ENCODE measurements at places on chromosomes 13 and 19.

- peak; percentile 62 for DNase-seq
Observed at GRCh38 chr13:111114362-111115060, 599 bp upstream of the ARHGEF7 start.

GRCh38 chr13:76735641-76736040, 150.6 kb downstream of the KCTD12 start:
- no peak for DNase-seq

GRCh38 chr19:51293571-51294210, 17.8 kb upstream of the IGLON5 start:
- no peak for DNase-seq

- DNase-seq: no peak
Observed at GRCh38 chr13:106372199-106373155, 163.0 kb downstream of the EFNB2 start.

- DNase-seq: no peak
Observed at GRCh38 chr19:41098762-41099161, 10.5 kb downstream of the CYP2A13 start.

- DNase-seq: no peak
Observed at GRCh38 chr13:25352230-25352629, 19.5 kb upstream of the ATP8A2 start.

DNA sequence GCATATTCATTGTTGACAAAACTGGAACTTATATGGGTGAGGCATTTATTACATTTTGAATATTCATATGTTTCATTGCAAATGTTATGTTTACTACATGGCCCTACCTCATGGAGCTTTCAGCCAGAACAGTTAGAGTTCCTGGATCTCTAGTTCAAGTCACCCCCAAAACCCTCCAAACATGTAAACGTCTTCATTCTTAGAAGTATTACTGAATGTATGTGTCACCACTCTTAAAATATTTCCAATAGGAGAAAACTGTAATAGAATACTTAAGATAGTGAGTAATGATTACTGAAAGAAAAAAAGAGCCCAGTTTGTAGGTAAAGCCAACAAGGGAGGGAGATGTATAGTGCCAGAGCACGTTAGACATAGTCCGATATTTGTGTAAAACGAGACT, 23.5 kb downstream of the URI1 start:
- no peak for DNase-seq

- DNase-seq: no peak
Observed at GRCh38 chr13:73365681-73366080, 306.9 kb downstream of the KLF5 start.

- no peak for DNase-seq
Observed at GRCh38 chr13:42272804-42273175, 838 bp downstream of the AKAP11 start.

DNA sequence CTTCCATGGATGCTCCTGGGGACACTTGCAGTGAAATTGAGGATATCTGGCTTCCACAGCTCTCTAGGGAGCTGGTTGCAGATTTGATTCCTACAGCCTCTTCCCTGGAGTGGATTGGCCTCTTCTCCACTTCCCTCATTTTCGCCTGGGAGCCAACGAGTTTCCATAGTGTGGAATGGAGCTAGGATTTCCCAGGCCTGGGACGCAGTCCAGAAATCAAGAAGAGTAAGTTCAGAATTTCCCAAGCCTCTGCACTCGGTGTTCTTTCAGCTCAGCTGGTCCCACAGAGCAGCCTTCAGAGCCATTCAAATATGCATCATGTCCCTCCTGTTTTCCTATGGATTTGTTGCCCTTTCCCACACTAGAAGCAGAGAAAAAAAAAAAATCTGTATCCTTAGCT, 68.2 kb downstream of the RAP2A start:
- DNase-seq: no peak

DNA sequence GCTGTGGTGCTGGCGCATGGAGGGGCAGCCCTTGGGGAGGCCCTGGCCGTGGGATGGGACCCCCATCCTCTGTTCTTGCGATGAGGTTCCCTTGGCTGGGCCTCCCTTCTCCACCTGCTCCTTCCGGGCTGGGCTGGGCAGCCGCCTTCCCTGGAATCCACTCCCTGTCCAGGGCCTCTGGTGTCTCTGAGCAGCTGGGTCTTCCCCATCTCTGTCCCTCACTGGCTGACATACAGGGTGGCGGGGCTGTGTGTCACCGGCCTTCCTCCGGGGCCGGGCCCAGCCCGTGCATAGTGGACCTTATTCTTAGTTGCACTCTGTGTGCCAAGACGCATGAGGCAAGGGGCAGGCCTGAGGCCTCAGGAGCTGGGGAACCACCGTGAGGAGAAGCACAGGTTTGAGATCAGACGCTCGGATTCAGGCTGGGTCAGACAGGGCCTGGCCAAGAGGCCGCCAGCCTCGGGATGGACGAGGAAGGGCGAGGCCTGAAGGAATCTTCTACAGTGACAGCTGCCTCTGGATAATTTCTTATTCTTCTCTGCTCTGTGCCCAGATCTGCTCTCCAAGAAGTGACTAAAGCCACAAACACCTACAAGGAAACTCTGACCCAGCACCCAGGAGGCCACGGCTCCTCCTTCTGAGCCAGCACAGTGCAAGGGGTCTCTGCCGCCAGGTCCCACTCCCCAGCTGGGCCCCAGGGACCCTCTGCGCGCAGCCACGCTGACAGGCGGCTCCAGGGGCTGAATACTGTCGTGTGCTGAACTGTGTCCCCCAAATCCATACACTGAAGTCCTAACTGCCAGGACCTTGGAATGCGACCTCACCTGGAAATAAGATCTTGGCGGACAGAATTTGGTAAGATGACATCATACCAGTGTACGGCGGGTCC, 11.0 kb downstream of the SGTA start:
- DNase-seq: no peak

DNA sequence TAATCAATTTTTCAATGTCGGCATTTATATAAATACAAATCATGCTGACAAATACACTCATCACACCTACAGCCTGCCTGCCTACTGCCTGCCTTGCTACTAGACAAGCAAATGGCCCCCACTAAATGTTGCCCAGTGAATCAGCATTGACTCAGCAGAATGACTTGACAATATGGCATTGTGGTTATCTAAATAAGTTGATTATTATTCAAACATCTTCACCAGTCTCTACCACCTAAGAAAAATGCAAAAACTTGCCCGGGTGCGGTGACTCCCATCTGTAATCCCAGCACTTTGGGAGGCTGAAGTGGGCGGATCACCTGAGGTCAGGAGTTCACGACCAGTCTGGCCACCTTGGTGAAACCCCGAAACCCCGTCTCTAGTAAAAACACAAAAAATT, 296.1 kb downstream of the PCDH9 start:
- peak; percentile 1 for DNase-seq

DNA sequence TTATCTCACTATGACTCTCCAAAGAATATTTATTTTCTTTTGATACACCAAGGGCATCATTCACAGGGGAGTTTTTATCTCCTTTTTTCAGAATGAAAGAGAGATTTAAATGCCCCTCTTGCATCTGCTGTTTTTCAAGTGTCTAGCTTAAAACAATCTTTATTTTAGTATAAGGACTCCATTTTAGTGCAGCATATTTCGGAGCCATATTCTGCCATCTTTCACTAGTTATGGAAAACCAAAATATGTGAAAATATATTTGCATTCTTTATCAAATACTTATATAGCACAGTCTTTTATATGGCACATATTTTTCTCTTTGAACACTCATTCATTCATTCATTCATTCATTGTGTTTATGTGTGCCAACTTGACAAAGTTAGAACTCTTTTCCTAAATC, 1130.2 kb downstream of the SLITRK5 start:
- DNase-seq: no peak

GRCh38 chr13:110458594-110459365, 102.7 kb downstream of the RAB20 start:
- no peak for DNase-seq

DNA sequence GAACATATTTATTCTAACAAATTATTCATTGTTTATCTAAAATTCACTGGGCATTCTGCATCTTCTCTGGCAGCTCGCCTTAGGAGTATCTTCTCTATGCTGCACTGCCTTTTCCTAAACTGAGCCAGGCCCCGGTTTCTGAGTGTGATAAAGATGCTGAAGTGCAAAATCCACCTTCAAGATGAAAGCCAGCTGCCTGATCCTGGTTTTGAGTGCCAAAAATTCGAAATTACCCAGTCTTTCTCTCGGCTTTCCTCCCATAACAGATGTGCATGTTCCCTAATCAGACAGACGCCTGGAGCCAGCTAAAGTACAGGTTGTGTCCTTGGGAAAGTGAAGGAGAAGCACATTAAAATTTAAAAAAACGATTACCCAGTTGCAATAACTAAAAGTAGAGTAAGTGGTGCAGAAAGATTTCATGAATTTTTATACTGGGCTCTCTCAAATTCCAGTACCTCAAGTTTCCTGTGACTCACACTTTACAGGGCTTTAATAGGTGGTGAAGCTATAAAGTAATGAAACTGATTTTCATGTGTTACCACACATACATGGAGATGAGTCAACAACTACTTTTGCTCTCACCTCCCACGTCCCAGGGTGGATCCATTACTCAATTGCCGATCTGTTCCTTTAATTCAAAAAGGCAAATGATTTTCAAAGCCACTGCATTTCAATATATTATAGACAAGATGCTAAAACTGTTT, 65.0 kb upstream of the GTF2F2 start:
- peak; percentile 60 for DNase-seq

DNA sequence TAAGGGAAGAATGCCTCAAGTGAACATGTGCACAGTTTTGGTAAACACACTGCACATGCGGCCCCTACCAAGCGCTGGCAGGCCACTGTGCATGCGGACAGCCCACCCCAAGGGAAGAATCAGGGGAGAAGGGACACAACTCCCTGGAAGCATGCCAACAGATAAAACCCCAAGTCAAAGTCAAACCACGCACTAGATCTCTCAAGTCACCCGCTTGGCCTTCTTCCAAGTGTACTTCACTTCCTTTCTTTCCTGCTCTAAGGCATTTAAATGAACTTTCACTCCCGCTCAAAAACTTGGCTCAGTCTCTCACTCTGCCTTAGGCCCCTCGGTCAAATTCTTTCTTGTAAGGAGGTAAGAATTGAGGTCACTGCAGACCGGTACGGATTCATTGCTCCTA, 4.6 kb upstream of the RFXAP start:
- no peak for DNase-seq

DNA sequence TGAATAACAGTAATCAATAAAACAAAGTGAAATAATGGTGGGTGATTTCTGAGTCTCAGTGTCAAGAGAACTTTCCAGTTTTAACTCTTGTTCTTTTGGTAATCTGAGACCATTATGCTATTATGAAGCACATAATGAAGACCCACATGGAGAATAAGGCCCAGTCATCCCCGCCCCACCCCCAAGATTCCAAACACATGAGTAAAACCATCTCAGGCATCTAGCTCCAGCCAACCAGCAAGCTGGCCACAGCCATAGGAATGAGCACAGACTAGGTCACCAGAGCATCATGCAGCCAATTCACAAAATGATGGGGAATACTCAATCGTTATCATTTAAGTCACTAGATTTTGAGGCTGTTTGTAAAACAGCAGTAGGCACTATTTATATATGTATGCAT, 1769.0 kb upstream of the PCDH20 start:
- no peak for DNase-seq

DNA sequence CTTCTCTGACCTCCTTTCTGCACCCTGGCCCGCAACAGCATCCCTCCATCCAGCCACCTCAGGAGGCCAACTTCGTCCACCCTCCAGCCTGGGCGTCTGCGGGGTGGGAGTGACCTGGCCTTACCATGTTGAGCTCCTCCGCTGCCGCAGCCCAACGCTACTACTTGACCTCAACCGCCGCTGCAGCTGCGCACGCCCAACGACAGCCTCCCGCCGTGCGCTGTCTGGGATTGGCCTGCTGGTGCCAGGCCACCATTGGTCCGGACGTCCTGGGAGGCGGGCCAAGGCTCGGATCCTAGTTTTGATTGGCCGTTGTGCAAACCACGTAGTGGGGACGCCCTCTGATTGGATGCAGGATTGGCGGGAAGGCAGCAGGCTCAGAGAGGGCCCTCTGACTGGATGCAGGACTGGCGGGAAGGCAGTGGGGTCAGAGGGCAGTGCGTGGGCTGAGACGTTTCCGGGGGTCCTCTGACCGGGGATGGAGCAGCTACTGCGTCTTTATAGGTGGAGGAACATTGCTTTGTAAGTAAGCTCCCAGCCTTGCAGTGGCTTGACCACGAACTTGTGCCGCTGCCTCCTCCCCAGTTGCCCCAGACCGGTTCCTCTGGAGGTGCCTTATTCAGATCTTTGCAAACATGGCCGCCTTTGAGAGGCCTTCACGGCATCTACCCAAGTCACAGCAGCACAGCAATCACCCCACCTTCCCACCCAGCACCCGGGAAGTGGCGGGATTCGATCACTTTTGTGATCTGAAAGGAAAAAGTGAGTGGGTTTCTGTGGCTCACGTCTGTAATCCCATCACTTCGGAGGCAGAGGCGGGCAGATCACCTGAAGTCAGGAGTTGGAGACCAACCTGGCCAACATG, at the start of gene TUBA3C:
Gene TUBA3C (minus strand): TSS at position 204 of the 865 bp plus-strand sequence. CDS start 77 bp downstream, at position 127.
- no peak for DNase-seq

DNA sequence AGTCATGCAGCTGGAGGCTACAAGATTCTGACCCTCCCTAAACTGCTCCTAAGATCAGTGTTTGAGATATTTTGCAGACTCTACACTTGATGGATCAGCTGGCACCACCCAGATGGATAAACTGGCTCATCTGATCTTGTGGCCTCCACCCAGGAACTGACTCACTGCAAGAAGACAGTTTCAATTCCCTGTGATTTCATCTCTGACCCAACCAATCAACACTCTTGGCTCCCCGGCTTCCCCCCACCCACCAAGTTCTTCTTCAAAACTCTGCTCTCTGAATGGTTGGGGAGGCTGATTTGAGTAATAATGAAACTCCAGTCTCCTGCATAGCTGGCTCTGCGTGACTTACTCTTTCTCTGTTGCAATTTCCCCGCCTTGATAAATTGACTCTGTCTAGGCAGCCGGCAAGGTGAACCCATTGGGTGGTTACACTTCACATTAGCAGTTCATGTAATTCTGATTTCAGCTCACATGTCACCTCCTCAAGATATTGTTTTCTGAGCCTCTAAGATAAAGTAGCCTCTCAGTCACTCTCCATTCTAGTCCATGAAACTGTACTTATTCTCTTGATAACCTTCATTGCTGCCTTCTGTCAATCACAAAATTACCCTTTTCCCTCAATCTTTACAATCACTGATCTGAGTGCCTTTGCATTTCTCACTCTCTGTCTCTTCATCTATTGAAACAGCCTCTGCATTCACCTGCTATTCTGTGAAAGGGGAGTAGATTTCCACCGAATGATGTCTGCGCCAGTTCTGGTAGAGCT, 9.9 kb upstream of the FPR3 start:
- DNase-seq: peak; percentile 34

DNA sequence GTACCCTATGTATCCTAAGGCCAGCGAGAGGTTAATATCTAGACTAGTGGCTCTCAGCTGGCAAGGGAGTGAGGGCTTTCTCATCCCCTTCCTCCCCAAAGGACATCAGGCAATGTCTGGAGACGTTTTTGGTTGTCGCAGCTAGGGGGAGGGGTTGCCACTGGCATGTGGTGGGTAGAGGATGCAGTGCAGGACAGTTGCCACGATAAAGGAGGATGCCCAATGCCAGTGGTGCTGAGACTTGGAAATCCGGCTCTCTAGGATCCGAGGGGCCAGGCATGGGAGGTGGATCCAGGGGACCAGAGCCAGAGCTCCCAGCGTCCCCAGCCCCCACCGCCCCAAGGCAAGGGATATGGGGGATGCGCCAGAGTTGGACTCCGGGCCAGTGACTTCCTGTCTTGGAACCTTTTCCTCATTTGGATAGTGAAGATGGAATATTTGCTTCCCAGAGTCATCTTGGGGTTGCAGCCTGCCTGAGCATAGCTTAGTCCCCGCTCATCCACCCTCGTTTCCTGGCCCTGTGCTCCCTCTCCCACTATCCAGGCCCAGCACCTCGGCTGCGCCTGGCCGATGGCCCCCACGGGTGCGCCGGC, 4.9 kb downstream of the SSC5D start:
- peak; percentile 55 for DNase-seq

- no peak for DNase-seq
Observed at GRCh38 chr13:50543782-50544181, 299.7 kb downstream of the DLEU7 start.

All from hepatic stellate cell (primary cell).